ENCODE measurements at places on chromosomes 3 and 15.

DNA sequence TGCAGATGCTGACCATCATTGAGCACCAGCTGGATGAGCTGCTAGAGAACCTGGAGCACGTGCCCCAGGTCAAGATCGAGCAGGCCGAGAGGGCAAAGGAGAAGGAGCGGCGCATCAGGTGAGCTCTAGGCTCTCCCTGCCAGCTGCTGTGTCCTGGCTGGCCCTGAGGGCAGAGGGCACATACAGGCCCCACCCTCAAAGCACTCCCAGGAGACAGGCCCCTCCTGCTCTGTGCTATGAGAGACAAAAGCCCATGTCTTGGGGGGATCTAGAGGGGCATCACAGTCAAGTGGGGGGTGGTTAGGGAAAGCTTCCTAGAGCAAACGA is 39.5 kb downstream of the CFAP100 start:
- peaks cover 51% of the 10 kb centered on the region for H3K36me3 ChIP-seq
- no peak overlapping the region for H3K4me3 ChIP-seq
- no peak for DNase-seq

- no peaks in the 10 kb centered on the region for H3K4me1 ChIP-seq
- H3K36me3 ChIP-seq = peaks cover 84% of the 10 kb centered on the region
- H3K27me3 ChIP-seq = no peaks in the 10 kb centered on the region
- DNase-seq = no peak
- H3K4me3 ChIP-seq = no peak overlapping the region
Observed at GRCh38 chr15:42427429-42428223, 63.3 kb downstream of the ZNF106 start.

DNA sequence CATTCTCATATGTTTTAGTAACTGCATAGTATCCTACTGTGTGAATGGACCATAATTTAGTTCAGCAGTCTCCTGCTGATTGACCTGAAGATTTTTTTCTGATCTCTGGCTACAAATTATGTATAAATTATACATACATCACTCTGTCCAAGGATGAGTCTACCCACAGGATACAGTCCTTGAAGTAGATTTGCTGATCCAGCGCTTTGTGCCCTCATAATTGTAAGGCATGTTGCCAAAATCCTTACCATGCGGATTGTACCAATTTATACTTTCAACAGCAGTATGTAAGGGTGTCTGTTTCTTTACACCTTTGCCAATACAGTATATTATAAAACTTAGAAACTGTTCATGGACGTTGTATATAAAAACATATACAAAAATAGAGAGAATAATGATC is 46.5 kb downstream of the ACAA1 start:
- no peaks in the 10 kb centered on the region for H3K4me1 ChIP-seq
- no peaks in the 10 kb centered on the region for H3K36me3 ChIP-seq
- H3K27ac ChIP-seq = no peak overlapping the region
- H3K4me3 ChIP-seq = no peak overlapping the region
- H3K27me3 ChIP-seq = peaks cover 4% of the 10 kb centered on the region

GRCh38 chr3:179308001-179308400 is 14.8 kb upstream of the ZNF639 start:
- H3K27ac ChIP-seq = no peak overlapping the region
- peaks cover 9% of the 10 kb centered on the region for H3K4me1 ChIP-seq
- DNase-seq = no peak
- H3K27me3 ChIP-seq = no peaks in the 10 kb centered on the region
- no peaks in the 10 kb centered on the region for H3K36me3 ChIP-seq

- no peak overlapping the region for H3K4me3 ChIP-seq
- H3K4me1 ChIP-seq = peaks cover 19% of the 10 kb centered on the region
- H3K27me3 ChIP-seq = peaks cover 1% of the 10 kb centered on the region
- H3K36me3 ChIP-seq = no peaks in the 10 kb centered on the region
- no peak overlapping the region for H3K27ac ChIP-seq
Observed at GRCh38 chr15:88177451-88177850, 79.1 kb downstream of the NTRK3 start.

GRCh38 chr15:93209690-93210445 is 120.9 kb upstream of the RGMA start:
- peaks cover 4% of the 10 kb centered on the region for H3K27me3 ChIP-seq
- H3K27ac ChIP-seq = no peak overlapping the region
- H3K4me3 ChIP-seq = no peak overlapping the region
- no peak for DNase-seq
- no peaks in the 10 kb centered on the region for H3K4me1 ChIP-seq

DNA sequence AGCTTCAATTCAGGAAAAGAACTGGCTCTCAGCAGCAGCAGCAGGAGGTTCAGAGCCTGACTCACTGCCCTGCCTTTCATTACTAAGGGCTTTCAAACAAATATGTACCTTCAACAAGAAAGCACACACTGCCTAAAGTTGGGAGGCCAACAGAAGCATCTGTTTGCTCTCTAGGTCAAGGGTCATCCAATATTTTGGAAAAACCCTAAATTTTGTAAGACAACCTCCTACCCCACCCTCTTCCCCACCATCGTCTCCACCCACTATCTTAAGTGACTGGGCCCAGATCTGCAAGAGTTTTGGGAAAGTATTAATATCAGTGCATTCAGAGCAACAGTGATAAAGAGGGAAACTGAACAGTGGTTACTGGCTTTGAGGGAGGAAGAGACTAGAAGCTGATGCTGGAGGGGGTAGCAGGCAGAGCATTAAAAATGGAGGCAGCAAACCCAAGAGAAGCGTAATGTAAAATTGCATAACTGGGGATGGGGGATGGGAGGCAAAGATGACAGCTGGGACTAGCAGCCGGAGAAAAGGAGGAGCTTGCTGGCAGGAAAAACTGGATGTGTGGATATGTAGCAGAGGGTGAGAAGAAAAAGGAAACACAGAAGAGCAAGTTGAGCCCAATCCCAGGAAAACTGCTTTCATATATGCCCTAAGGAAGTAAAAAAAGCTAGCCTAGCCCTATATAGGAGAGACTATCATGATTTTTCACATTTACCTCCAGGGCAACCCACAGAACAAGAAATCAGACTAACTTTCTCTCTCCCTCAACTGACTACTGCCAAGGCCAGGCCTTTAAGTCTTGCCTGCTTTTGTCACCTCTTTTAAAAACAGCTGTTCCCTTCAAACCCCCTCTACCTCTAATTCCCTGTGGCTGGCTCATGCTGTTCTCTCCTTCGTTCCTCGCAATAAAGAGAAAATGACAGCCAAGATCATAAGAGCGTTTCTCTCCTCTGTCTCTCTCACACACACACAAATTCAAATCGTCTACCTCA is 31.4 kb downstream of the NPTN start:
- H3K36me3 ChIP-seq = peaks cover 9% of the 10 kb centered on the region
- H3K4me3 ChIP-seq = no peak overlapping the region
- no peak for DNase-seq
- peaks cover 11% of the 10 kb centered on the region for H3K4me1 ChIP-seq
- no peak overlapping the region for H3K27ac ChIP-seq

DNA sequence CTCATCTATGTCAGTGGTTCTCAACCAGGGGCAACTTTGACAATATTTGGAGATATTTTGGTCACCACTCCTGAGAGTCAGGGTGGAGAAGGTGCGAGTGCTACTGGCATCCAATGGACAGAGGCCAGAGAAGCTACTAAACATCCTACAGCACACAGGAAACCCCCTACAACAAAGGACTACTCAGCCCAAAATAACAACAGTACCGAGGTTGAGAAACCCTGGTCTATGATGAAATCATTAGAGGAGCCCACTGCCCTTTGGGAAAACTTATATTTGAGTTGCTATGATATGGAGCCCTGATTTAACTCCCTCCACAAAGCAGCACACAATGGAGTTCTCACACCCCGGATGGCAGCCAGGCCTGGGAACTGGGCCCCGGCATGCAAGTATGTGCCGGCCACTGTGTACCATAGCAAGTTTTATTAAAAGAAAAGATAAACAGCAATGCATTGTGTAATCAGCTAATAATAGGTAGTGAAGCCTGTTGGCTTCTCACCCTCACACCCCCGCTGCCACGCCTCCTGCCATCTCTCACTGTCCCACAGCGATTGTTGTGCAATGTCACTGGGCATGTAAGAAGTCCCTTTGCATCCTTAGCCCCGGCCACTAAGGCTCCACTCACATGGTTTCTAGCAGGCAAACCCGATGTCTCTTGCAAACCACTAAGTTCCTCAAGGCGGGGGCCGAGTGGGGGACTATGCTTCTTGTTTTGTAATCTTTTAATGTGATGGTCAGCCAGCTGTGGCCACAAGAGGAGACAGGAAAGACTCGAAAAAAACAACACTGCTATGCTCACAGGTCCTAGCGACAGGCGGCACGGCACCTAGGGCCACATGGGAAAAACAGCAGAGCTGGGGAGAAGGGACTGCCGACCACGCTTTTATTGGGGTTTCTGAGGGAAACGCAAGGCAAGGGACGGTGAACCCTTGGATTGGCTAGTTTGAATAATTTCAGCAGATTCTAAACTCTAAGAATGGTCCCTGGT is 110.0 kb downstream of the AQP9 start:
- no peaks in the 10 kb centered on the region for H3K36me3 ChIP-seq
- no peak for DNase-seq
- H3K4me1 ChIP-seq = no peaks in the 10 kb centered on the region
- H3K27ac ChIP-seq = no peak overlapping the region
- H3K4me3 ChIP-seq = no peak overlapping the region
- H3K27me3 ChIP-seq = peaks cover 11% of the 10 kb centered on the region

DNA sequence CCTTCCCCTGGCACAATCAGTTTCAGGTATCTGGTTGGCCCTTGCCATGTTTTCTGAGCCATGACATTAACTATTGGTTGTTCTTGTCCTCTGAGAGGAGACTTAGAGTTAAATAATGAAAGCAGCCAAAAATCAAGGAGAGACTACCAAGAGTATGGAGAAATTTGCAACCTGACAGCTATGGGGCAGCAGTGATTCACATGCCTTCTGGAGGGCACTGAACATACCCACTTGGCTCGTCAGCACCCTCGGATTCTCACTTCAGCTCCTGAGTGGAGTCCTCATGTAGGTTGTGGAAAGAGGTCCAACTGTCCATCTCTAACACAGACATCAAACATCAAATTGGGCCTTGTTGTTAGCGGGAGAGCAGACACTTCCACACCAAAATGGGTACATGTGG is 265.6 kb downstream of the EBLN2 start:
- H3K4me3 ChIP-seq = no peak overlapping the region
- DNase-seq = no peak
- H3K4me1 ChIP-seq = no peaks in the 10 kb centered on the region
- H3K27me3 ChIP-seq = peaks cover 1% of the 10 kb centered on the region
- no peak overlapping the region for H3K27ac ChIP-seq
- H3K36me3 ChIP-seq = no peaks in the 10 kb centered on the region

- H3K4me1 ChIP-seq = no peaks in the 10 kb centered on the region
- no peak for DNase-seq
- no peak overlapping the region for H3K27ac ChIP-seq
- H3K27me3 ChIP-seq = peaks cover 4% of the 10 kb centered on the region
- no peaks in the 10 kb centered on the region for H3K36me3 ChIP-seq
- H3K4me3 ChIP-seq = no peak overlapping the region
Observed at GRCh38 chr15:75827691-75828090, 15.6 kb upstream of the UBE2Q2 start.

GRCh38 chr3:67863869-67864268 is 209.5 kb upstream of the SUCLG2 start:
- no peaks in the 10 kb centered on the region for H3K4me1 ChIP-seq
- H3K36me3 ChIP-seq = no peaks in the 10 kb centered on the region
- no peaks in the 10 kb centered on the region for H3K27me3 ChIP-seq
- no peak overlapping the region for H3K4me3 ChIP-seq

GRCh38 chr3:11154953-11155325 is 646 bp downstream of the HRH1 start:
- no peaks in the 10 kb centered on the region for H3K36me3 ChIP-seq
- peaks cover 25% of the 10 kb centered on the region for H3K4me1 ChIP-seq
- H3K27ac ChIP-seq = no peak overlapping the region
- peak overlapping the region; percentile 70 for H3K4me3 ChIP-seq
- H3K27me3 ChIP-seq = peaks cover 43% of the 10 kb centered on the region

GRCh38 chr3:127671523-127672428 is 976 bp upstream of the ABTB1 start:
- H3K36me3 ChIP-seq = peaks cover 13% of the 10 kb centered on the region
- no peaks in the 10 kb centered on the region for H3K27me3 ChIP-seq
- peak overlapping the region; percentile 93 for H3K27ac ChIP-seq
- peak; percentile 40 for DNase-seq
- H3K4me3 ChIP-seq = peak overlapping the region; percentile 91
- peaks cover 20% of the 10 kb centered on the region for H3K4me1 ChIP-seq

DNA sequence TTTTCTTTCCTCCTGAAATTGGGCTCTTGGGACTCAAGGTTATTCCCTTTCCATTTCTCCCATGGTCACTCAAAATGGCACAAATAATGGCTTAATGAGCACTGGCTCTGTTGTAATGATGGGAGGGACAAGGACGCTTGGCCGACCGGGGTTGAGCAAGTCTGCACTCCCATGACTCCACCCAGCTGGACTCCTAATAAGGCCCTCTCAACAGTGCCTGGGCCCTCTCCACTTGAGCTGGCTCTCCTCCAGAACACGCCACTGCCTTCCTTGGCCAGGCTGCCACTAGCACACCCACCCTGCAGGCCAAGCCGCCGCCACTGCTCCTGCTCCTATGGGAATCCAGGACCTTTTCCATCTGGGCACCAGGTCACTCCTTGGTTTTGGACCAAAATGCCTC is 42.3 kb downstream of the ADCY5 start:
- H3K4me3 ChIP-seq = no peak overlapping the region
- no peaks in the 10 kb centered on the region for H3K4me1 ChIP-seq
- H3K36me3 ChIP-seq = no peaks in the 10 kb centered on the region
- peaks cover 2% of the 10 kb centered on the region for H3K27me3 ChIP-seq
- H3K27ac ChIP-seq = no peak overlapping the region

- no peaks in the 10 kb centered on the region for H3K27me3 ChIP-seq
- no peak overlapping the region for H3K27ac ChIP-seq
- no peaks in the 10 kb centered on the region for H3K36me3 ChIP-seq
- H3K4me3 ChIP-seq = no peak overlapping the region
- DNase-seq = no peak
Observed at GRCh38 chr15:55764398-55764797, 21.4 kb upstream of the PRTG start.

DNA sequence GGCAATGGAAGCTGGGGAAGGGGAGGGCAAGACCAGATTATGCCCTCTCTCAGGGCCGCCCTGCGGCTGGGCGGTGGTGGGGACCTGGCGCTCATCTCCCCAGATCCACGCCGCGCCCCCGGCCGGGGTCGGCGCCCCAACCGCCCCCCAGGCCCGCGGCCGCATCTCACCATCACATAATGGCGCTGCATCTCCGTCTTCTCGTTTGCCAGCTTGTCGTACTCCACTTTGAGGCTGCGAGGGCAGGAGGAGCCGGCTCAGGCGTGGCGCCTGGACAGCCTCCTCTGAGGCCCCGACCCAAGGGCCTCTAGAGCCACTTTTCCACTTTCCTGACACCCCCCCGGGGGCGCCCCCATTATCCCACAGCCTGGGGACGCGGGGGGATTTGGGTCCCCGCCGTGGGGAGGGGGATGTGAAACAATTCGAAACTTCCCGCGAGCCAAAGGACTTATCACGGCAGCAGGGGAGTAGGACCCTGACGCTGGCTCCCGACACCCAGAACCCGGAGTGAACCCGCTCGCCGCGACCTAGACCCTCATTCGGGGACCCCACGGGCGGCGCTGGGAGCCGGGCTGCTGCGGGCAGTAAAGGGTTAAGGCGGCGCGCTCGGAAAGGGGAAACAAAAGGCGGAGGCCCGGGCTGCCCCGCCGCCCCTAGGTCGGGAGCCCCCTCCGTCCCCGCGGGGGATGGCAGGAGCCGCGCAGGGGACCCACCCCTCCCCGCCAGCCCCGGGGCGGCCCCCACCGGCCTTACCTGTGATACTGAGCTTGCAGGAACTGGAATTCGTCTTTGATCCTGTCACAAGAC is 2.1 kb downstream of the TLE3 start:
- H3K27me3 ChIP-seq = no peaks in the 10 kb centered on the region
- peaks cover 55% of the 10 kb centered on the region for H3K36me3 ChIP-seq
- peak overlapping the region; percentile 94 for H3K27ac ChIP-seq

GRCh38 chr15:70703096-70703878 is 60.1 kb downstream of the UACA start:
- H3K36me3 ChIP-seq = no peaks in the 10 kb centered on the region
- H3K27ac ChIP-seq = no peak overlapping the region
- peaks cover 29% of the 10 kb centered on the region for H3K27me3 ChIP-seq
- DNase-seq = no peak

All from activated B cell treated with CpG ODN at 0.5 μM for 24 hours (primary cell).